ENCODE measurements at places on chromosomes 7 and 10.

DNA sequence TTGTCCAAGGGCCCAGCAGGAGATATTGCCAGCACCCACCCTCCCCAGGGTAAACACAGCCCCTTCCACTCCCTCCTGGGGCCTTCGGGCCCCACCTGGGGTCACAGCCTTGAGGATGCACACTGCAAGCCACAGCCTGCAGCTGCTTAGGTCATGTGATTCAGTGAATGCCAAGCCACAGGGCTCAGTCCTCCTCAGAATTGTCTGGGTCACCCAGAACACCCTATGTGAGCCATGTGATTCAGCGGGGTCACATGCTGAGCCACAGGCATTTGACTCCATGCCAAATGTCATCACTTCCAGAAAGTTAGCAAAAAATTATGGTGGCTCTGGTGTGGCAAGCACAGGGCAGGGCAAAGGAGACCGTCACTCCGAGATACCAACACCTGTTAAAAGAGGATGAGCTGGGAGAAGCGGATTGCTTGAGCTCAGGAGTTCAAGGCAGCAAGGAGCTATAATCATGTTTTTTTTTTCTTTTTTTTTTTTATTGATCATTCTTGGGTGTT is 17.2 kb upstream of the PSAP start:
- no peak for DNase-seq

DNA sequence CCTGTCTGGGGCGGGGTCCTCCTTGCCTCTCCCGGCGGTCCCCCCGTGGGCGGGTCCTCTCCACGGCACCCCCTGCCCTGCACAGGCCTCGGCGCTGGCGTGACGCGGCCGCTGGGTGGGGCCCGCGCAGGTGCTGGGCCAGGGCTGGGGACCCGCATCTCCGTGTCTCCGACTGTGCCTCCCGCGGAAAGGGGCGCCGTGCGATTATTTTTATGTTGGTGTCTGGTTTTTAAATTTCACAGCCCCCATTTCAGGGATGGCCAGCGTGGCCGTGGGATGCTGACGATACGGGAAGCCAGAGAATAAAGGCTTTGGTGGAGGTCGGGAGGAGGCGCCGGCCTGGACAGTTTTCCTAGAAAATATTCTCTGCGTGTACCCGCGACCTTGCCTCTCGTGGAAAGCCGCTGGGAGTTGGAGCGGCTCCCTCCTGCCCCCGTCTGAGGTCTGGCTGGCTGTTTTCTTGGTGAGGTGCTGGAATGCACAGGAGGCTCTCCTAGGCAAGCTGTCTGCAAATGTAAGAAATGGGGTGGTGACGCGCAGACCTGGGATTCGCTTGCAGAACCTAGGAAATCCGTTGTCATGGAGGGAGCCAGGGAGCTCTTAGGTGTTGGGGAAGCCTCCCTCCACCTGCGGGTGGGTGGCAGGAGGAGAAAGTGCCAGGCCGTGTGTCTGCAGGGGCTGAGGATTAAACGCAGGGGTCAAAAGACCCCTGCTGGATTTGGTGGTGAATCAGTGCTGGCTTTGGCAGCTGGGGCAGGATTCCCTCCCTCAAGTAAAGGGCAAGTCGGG is 28.7 kb upstream of the JAKMIP3 start:
- DNase-seq: peak; percentile 25

GRCh38 chr10:23067939-23068775 is 27.2 kb upstream of the MSRB2 start:
- DNase-seq: peak; percentile 74

DNA sequence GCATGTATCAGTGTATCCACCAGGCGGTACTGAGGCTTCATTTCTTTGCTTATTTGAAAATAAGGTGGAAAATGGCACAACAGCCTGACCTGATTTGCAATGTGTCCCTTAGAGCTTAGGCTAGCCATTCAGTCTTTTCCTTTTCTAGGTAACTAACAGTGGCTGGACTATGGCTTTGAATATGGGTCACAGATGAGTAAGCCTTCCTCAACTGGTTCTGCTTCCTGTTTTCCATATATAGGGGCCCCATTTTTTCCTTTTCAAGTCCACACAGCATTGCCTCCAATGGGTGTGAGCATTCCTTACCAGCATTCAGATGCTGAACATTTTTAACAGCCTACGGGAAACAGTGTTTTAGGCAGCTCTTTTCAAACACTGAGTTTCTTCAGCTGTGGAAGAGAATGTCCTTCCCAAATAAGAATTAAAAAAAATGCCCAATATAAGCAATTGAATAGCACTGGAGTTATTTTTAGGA is 3.9 kb upstream of the ITGB1 start:
- DNase-seq: no peak

- DNase-seq: no peak
Observed at GRCh38 chr7:30559611-30560010, 35.1 kb upstream of the GARS1 start.

- DNase-seq: no peak
Observed at GRCh38 chr7:7765422-7765821, 47.0 kb upstream of the RPA3 start.

GRCh38 chr7:89477991-89478390 is 676.3 kb upstream of the STEAP1 start:
- no peak for DNase-seq

DNA sequence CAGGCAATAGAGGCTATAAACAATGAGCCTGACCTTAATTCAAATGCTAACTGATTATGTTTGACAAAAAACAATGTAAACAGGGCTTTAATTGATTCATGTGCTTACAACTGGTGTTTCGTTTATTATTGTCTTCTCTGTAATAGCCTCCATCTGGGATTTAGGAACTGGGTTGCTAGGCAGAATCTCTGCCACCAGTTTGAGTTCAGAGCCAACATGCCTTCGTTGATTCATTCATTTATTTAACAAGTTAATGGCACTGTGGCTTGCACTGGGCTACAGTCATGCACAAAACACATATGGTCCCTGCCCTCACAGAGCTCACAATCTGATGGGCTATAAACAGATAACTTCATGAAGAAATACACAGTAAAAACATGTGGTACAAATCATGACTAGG is 19.6 kb upstream of the CDHR3 start:
- DNase-seq: no peak

- no peak for DNase-seq
Observed at GRCh38 chr10:91219371-91220193, 881 bp upstream of the PCGF5 start.

GRCh38 chr7:140517546-140518369 is 38.5 kb upstream of the MKRN1 start:
- DNase-seq: peak; percentile 83

DNA sequence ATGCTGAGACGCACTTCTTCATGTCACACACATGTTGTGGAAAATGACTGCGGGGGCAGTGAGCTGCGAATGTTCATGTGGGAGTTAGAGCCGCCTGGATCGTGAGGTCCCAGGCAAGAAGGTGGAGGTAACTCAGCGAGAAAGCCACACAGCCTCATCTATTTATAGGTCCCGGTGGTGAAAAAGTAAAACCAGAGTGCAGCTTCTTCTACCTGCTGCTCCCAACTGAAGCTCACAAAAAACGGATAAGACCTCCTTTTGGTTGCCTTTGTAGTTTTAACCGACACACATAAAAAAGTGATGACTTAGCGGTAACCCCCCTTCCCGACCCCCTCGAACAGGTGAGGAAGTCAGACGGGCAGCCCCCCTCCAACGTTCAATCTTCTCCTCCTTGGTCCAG is 276.9 kb downstream of the GATA3 start:
- DNase-seq: peak; percentile 54

GRCh38 chr10:11527691-11528255 is 83.7 kb downstream of the USP6NL start:
- no peak for DNase-seq

- no peak for DNase-seq
Observed at GRCh38 chr7:37822946-37823345, 25.5 kb upstream of the NME8 start.

DNA sequence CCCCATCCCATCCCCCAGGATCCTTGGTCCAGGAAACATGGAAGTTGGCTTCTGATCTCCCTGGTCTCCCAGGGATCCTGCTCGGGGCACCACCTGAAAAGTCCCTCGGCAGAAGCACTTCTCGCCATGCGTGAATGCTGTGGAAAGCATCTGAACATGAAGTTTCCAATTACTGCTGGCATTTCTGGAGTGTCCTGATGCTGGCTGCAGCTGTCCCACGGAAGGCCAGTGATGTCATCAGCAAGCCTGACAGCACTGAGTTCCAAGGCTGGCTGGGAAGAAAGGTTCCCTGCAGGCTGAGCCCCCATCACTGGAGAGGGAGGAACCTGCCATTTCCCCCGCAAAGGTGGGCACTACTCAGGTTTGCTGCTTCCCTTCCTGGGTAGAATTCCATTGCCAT is 71.4 kb downstream of the KCNMA1 start:
- DNase-seq: no peak

GRCh38 chr7:136489808-136490207 is 378.6 kb upstream of the CHRM2 start:
- no peak for DNase-seq

- no peak for DNase-seq
Observed at GRCh38 chr7:34463830-34464229, 194.2 kb upstream of the NPSR1 start.

DNA sequence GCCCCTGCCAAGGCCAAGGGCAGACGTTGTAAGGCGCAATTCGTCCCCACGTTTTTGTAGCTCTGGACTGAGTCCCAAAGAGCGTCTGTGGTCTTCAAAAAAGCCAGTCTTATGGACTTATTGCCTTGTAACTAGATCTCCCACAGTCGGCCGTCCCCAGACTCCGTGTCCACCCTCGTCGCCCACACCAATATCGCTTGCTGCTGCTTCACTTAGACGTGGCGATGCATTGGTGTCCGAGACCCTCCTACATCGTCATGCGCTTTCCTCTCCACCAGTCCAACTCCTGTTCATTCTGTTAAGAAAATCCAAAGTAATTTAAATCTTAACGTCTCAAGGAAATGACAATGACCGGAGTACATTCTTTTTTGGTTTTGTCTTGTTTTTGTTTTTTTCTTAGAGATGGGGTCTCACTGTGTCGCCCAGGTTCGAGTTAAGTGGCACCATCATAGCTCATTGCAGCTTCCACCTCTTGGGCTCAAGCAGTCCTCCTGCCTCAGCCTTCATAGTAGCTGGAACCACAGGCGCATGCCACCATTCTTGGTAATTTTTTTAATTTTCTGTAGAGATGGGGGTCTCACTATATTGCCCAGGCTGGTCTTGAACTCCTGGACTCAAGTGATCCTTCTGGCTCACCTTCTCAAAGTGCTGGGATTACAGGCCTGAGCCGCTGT is 851 bp downstream of the KIFBP start:
- no peak for DNase-seq

DNA sequence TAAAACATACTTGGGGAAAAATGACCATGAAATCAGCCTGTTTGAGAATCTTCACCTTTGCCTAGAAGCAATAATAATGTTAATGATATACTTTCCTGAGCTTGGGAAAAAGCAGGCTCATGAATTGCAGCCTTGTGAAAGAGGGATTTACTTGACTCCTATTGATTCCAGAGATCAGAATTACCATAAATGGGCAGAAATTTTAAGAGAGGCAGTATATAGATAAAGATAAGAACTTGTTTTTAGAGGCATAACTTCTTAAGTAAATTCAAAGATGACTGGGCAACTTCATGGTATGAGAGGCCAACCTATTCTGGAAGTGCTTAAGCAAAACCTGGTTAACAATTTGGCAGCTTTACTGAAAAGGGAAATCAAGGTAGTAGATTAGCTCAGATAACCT is 225.4 kb downstream of the HPSE2 start:
- no peak for DNase-seq

DNA sequence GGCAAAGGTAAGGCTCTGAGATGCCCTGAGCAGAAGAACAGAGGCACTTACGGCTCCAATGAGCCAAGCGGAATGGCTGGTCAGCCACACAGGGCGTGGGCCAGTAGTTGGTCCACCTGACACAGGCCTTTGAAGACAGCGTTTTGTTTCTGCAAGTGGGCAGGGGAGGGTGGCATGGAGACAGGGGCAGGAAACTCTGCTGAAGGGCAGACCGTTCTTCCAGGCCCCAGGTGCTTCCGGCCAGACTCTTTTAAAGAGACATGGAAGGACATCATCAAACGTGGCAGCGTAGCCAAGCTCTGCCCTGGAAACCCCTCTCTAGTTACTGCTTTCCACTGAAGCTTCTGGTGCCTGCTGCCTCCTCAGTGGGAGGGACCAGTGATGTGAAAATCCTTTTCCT is 77.5 kb upstream of the KMT2E start:
- no peak for DNase-seq

DNA sequence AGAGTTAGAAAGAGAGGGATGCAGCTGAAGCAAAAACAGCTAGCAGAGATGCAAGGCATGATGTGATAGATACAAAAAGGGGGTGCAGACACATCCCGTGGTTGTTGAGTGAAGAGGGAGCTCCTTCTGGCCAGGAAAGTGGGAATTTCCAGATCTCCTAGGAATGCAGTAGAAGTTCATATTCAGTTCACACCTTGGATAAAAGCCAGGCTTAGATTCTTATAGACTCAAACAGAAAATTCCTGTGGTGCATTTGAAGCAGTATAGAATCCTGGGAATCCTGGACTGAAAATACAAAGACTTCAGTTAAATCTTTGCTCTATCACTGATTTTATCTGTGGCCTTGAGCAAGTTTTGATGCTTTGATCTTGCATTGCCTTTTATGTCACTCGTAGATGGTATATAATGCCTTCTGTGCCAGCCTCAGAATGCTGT is 33.9 kb downstream of the SGPL1 start:
- DNase-seq: no peak

DNA sequence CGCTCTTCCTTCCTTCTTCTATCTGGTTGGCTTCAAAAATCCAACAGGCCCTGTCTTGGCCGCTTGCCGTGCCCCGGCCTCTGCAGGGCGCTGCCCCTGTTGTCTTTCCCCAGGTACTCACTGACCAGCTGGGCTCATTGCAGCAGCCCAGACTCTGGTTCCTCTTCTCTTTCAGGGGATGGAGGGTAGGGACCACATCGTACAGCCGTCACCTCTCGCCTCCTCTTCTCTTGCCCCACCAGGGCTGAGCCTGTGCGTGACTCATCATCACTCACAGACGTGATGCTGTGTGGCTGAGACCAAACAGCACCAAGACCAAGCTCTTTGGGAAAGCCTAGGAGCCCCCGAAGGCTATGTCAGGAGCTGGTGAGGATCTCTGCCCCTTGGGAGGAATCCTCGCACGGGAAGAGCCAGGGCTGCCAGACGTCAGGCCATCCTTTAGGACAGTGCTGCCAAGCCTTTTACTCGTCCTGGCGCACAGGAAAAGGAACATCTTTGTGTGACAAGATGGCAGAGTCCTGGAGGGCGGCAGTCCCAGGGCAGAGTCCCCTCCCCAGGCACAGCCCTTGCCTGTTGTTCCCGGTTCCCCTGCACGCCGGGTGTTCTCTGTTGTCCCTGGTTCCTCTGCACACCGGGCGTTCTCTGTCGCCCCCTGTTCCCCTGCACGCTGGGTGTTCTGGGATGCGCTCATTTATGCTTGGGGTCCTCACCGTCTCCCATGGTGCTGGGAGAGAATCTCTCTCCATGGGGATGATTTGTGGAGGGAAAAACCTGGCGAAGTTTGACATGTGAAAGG is 188.5 kb upstream of the SHH start:
- DNase-seq: peak; percentile 32

- no peak for DNase-seq
Observed at GRCh38 chr7:36863901-36864701, 139.8 kb upstream of the AOAH start.

DNA sequence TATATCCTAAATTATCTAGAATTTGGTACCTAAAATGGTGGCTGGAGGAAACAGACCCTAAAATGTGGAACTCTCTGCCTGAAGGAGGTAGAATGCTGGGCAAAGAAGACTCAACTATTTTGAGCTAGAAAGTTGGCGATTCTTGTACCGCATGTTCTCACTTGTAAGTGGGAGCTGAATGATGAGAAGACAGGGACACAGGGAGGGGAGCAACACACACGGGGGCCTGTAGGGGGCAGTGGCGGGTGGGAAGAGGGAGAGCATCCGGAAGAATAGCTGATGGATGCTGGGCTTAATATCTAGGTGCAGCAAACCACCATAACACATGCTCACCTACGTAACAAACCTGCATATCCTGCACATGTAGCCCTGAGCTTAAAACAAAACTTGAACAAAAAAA is 250.6 kb downstream of the CALN1 start:
- no peak for DNase-seq

All from activated T-cell treated with anti-CD3 and anti-CD28 coated beads, Interleukin-2, amount 50 U/mL, for 48 hours (primary cell).